ENCODE measurements at places on chromosomes 16 and 17.
A peak's percentile ranks its signal among the peaks of the same experiment; 100 is the strongest.

- no peak overlapping the region for H3K27ac ChIP-seq
- no peak overlapping the region for H3K4me3 ChIP-seq
- no peaks in the 10 kb centered on the region for H3K27me3 ChIP-seq
- no peak for DNase-seq
- peaks cover 13% of the 10 kb centered on the region for H3K4me1 ChIP-seq
Observed at GRCh38 chr17:55440391-55440790, 18.8 kb upstream of the MMD start.

GRCh38 chr17:79864617-79865250 is 25.5 kb upstream of the CBX4 start:
- H3K36me3 ChIP-seq, result no peaks in the 10 kb centered on the region
- DNase-seq, result no peak
- peaks cover 6% of the 10 kb centered on the region for H3K4me1 ChIP-seq

DNA sequence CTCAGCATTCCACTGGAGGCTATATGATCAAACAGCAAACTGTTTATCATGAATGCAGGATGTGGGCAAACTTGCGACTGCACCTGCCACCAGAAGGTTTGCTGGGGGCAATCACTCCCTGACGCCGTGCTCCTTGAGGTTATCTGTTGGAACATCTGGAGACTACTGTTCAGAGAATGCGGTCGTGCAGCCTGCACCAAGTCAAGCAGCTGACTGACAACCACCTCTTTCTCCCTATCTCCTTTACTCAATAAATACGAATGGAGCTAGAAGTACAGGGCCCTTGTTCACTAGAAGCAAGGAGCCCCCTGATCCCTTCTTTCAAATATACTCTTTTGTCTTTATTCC is 2101.2 kb downstream of the TP53TG3F start:
- H3K36me3 ChIP-seq, result no peaks in the 10 kb centered on the region
- H3K4me1 ChIP-seq, result peaks cover 35% of the 10 kb centered on the region
- no peak overlapping the region for H3K4me3 ChIP-seq
- H3K27ac ChIP-seq, result no peak overlapping the region
- DNase-seq, result no peak
- no peaks in the 10 kb centered on the region for H3K27me3 ChIP-seq

- H3K36me3 ChIP-seq, result no peaks in the 10 kb centered on the region
- H3K27me3 ChIP-seq, result no peaks in the 10 kb centered on the region
- no peaks in the 10 kb centered on the region for H3K4me1 ChIP-seq
- no peak overlapping the region for H3K27ac ChIP-seq
- no peak for DNase-seq
Observed at GRCh38 chr16:17753434-17753833, 282.7 kb upstream of the XYLT1 start.

DNA sequence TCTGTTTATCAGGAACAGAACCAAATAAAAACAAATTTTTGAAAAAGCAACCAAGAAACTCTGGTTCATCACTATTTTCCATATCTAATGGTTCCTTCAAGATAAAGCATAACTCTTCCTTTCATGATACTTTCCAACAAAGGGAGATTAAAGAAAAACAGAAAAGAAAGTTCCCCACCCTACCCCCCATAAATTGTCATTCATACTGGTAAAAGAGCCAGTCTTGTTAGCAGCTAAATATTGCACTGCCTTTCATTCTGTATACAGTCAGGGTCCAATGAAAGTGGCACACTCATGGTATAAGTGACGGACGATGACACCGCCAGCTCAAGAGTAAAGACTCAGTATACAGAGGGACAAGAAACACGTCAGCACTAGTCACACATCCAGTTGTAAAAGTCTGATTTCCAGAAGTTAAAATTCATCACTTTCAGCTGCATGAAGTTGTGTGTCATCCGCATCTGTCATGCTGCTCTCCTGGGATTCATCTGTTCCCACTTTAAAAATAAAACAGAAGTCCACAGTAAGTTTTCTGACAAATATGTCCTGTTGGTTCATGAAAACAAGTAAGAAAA is 68.5 kb downstream of the CDC27 start:
- H3K4me3 ChIP-seq, result no peak overlapping the region
- H3K27ac ChIP-seq, result peak overlapping the region; percentile 28
- no peaks in the 10 kb centered on the region for H3K27me3 ChIP-seq
- peaks cover 12% of the 10 kb centered on the region for H3K4me1 ChIP-seq
- no peak for DNase-seq

GRCh38 chr17:76318586-76318985 is 10.5 kb upstream of the QRICH2 start:
- H3K27ac ChIP-seq, result no peak overlapping the region
- H3K27me3 ChIP-seq, result no peaks in the 10 kb centered on the region
- no peak overlapping the region for H3K4me3 ChIP-seq
